Left renal cortex interstitium (tissue), 4 donors: ENCODE measurements at places on chromosomes 5 and 9.

GRCh38 chr5:76838481-76839261, 11.1 kb upstream of the S100Z start:
- DNase-seq: no peak

DNA sequence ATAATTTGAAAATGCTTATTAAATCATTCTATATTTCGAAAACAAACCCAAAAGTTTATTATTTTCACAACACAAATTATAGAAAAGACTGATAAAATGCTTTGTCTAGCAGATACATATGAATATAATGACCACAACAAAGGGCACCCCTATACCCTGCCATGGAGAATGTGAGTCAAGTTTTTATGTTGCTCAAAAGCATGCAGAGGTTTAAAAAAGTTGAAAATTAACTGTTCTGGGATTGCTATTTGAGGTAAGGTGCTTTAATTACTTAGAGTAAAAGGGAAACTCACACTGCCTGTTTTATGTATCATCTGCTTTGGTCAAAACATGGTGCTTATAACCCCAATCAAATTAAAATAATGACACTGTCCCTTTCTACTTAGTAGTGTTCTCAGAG, 41.0 kb downstream of the MLANA start:
- no peak for DNase-seq

- DNase-seq: no peak
Measured at GRCh38 chr5:157189223-157189622, 8.6 kb downstream of the ITK start.

GRCh38 chr5:92962752-92963151, 618.3 kb downstream of the NR2F1-AS1 start:
- DNase-seq: no peak

DNA sequence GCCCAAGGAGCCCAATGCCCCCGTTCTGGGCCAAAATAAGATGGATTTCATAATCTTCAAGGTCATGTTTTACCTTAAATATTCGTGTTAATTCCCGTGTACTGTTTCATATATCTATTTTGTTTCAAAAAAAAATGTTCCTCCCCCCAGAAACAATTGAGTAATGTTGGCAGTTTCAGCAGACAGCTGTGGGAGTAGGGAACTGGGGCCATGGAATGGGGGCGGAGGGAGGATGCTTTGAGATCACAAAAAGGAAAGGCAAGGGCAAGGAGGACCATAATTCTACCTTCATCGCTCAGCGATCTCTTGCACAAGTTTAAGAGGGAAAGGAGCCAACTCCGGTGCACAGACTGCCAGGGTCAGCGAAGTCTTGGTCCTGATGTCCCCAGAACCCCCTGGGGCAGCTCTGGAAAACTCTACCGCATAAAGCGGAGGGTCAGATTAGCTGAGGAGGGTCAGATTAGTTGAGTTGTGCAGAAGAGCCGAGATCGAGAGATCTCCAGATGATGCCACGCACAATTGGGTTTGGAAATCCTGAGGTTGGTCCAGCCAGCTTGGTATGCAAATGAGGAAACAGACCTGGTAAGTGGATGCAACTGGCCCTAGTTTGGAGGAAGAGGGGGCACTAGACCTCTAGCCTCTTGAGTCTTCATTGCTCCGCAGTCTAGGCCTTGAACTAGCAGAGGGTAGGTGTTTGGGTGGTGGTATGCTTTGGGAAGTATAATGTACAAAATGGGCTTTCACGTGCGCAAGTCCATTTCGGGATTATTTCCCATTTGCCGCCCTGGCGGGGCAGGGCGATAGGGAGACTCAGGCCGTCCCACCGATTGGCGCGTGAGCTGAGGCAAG, 24.0 kb downstream of the CDKN2A start:
- DNase-seq: no peak
